Naive thymus-derived CD4-positive, alpha-beta T cell (primary cell): ENCODE measurements at places on chromosomes 3 and 15. TPM values are rescaled to one million over a fixed set of nuclear protein-coding genes. Genes with fewer than 3 reads are reported as not detected.

DNA sequence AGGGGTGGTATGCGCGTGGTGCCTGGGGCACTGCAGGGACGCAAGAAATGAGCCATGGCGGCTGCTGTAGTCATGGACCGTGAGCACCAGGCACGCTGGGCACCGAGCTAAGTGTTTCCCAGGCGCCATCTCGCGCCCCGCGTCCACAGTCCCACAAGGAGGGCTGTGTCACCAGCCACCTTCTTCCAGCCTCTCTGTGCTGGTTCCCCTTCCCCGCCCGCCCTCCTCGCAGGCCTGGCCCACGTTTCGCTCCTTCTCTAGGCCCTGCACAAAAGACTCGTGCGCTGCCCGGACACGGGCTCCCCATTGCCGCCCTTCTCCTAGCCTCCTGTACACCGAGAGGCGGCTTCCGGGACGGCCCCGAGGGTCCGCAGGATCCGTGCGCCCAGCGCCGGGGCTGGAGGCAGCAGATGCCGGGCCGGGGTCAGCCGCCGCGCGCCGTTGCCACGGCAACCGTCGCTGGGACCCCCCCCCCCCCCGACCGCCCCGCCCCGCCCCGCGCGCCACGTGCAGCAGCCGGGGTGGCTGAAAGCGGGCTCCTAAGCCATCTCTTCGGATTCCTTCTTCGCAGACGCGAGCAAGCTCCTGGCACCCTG lies 113.4 kb downstream of the SRGAP3 start:
- H3K27ac ChIP-seq: no peak overlapping the region
- H3K4me1 ChIP-seq: no peaks in the 10 kb centered on the region
- no peaks in the 10 kb centered on the region for H3K27me3 ChIP-seq
- no peak for DNase-seq
- no peak overlapping the region for H3K4me3 ChIP-seq

GRCh38 chr3:128362026-128362965 lies 104.4 kb downstream of the DNAJB8 start:
- H3K27me3 ChIP-seq: no peaks in the 10 kb centered on the region
- no peak overlapping the region for H3K4me3 ChIP-seq
- no peaks in the 10 kb centered on the region for H3K36me3 ChIP-seq
- no peak for DNase-seq

Gene COL7A1
- total RNA-seq: 1.1 and 3.4 TPM in 2 replicates

Gene SKIC8
- total RNA-seq: 43.6 TPM

DNA sequence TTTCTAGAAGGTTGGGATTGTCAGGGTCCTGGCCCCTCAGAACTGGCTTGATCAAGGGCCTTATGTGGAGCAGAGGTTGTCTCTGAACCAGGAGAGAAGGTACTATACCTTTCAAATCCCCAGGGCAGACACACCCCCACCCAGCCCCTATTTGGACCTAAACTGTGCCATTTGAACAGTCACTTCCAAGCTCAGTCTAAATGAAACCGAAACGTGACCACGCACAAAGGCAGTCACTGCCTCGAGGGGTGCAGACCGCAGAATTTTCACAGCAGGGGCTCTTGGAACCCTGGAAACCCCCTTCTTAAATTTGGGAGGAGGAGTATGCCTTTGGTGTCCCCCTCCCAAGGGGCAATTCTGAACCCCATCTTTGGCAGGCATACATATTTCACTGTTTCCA lies 53.7 kb downstream of the GRIP2 start:
- no peak overlapping the region for H3K4me3 ChIP-seq
- no peak overlapping the region for H3K27ac ChIP-seq
- H3K4me1 ChIP-seq: no peaks in the 10 kb centered on the region

- DNase-seq: peak; percentile 62
- no peak overlapping the region for H3K4me3 ChIP-seq
- no peaks in the 10 kb centered on the region for H3K36me3 ChIP-seq
- peaks cover 10% of the 10 kb centered on the region for H3K4me1 ChIP-seq
- peak overlapping the region; percentile 17 for H3K27ac ChIP-seq
These were observed 9.4 kb downstream of the MUC4 start for GRCh38 chr3:195802261-195802701.

DNA sequence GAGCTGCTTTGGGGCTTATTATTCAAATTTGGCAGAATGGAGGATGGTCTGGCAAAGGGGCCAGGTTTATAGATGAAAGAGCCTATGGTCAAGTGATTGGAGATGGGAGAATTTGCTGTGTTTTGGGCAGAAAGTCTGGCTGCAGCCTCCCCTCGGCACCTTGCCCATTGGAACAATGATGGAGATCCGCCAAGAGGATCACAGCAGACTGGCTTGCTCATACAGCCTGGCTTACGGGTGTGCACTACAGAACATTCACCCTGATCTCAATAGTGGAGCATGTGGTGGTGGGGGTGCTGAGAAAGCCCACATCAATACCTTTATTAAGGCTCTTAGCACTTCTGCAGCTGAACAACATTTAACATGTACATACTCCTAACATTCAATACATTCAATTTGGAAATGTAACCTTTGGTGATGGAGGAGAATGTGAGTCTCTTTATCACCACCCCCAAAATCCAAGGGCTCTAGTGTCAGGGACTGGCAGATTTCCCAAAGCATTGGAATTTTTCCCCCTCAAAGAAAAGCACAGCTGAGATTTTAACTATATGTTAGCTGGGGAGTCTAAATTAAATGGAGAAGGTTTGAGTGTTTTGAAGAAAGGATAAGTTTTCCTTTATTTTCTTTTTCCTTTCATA lies 118.4 kb upstream of the TMC3 start:
- no peaks in the 10 kb centered on the region for H3K36me3 ChIP-seq
- no peaks in the 10 kb centered on the region for H3K4me1 ChIP-seq
- H3K27me3 ChIP-seq: no peaks in the 10 kb centered on the region
- no peak overlapping the region for H3K27ac ChIP-seq
- DNase-seq: no peak

Gene MKRN2
- total RNA-seq: 32.9 TPM

GRCh38 chr3:38835939-38836338 lies 19.9 kb upstream of the SCN10A start:
- H3K4me1 ChIP-seq: no peaks in the 10 kb centered on the region
- no peak for DNase-seq

DNA sequence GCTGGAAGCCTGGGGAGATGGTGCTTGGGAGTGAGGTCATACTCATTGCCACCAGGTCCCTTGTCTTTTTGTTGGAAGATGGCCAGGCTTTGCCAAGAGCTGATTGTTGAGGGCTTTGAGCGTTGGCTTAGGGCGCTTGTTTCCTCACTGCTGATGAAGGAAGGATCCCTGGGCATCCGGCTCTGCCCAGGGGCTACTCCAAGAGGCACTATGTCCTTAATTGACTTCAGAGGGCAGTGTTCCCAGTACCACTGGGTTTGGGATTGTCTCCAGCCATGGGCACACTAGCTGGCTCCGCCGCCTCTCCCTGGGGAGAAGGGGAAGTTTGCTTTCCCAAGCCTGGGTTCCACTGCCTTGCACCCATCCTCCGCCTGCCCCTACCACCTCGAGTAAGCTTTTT lies 57.2 kb upstream of the RGMA start:
- H3K36me3 ChIP-seq: no peaks in the 10 kb centered on the region
- H3K27ac ChIP-seq: no peak overlapping the region

Gene POLQ
- total RNA-seq: 0.62 TPM

Gene SOX2
- not detected in 2 replicates for total RNA-seq

DNA sequence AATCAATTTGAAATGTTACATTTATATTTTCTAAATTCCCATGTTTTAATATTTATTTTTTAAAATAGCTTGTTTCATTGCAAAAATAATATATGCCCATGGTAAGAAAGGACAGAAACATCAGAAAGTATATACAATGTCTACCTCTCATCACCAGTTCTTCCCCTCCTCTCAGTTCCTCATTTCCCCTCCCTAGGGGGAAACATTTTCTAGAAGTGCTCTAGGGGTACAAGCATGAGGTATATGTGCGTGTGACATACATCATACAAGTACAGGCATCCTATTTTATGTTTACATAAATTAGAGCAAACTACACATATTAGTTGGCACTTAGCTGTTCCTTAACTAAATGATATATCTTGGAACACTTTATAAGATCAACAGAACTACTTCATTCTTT lies 189.3 kb upstream of the VEPH1 start:
- no peak for DNase-seq
- H3K27ac ChIP-seq: no peak overlapping the region
- no peaks in the 10 kb centered on the region for H3K4me1 ChIP-seq
- H3K27me3 ChIP-seq: no peaks in the 10 kb centered on the region
- H3K36me3 ChIP-seq: no peaks in the 10 kb centered on the region
- no peak overlapping the region for H3K4me3 ChIP-seq

Gene SMAD6
- total RNA-seq: 0.76 TPM

Gene GPR27
- 0.24 and 0.66 TPM in 2 replicates for total RNA-seq

- no peak for DNase-seq
- H3K4me1 ChIP-seq: peaks cover 4% of the 10 kb centered on the region
- H3K27ac ChIP-seq: no peak overlapping the region
- no peaks in the 10 kb centered on the region for H3K36me3 ChIP-seq
- no peak overlapping the region for H3K4me3 ChIP-seq
These were observed 8.5 kb downstream of the SLC25A36 start for GRCh38 chr3:140950144-140950543.

- no peak for DNase-seq
- peaks cover 58% of the 10 kb centered on the region for H3K4me1 ChIP-seq
- peaks cover 45% of the 10 kb centered on the region for H3K36me3 ChIP-seq
- no peaks in the 10 kb centered on the region for H3K27me3 ChIP-seq
- H3K27ac ChIP-seq: peak overlapping the region; percentile 5
These were observed 10.2 kb downstream of the TRA2B start for GRCh38 chr3:185927501-185928200.

- H3K4me1 ChIP-seq: peaks cover 6% of the 10 kb centered on the region
- no peak overlapping the region for H3K27ac ChIP-seq
- no peak overlapping the region for H3K4me3 ChIP-seq
- no peaks in the 10 kb centered on the region for H3K36me3 ChIP-seq
- DNase-seq: no peak
These were observed 6.6 kb downstream of the ACOX2 start for GRCh38 chr3:58530354-58530865.

DNA sequence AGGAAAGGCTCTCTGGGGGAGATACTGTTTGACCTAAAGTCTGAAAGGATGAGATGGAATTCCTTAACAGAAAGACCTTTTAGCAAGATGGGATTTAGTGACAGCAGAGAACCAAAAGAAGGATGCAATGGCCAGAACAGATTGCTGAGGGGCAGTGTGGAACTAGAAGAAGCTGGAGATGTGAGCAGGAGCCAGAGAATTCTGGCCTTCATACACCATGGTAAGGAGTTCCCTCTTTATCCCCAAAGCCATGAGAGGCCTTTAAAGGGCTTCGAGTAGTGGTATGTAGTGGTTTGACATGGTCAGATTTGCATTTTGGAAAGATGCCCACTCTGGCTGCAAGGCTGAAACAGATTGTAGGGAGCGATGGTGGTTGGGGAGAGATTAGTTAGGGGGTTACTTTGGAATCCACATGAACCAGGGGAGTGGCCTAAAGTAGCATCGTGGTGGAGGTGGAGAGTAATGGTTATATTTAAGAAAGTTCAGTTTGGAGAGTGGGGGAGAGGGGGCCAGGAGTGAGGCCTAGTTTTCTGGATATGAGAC lies 34.0 kb upstream of the NPHP3 start:
- H3K36me3 ChIP-seq: no peaks in the 10 kb centered on the region
- H3K4me1 ChIP-seq: no peaks in the 10 kb centered on the region
- no peak for DNase-seq
- no peaks in the 10 kb centered on the region for H3K27me3 ChIP-seq
- no peak overlapping the region for H3K27ac ChIP-seq

Gene SMCO1
- total RNA-seq: not detected

Gene GP5
- 10.8 TPM for total RNA-seq

DNA sequence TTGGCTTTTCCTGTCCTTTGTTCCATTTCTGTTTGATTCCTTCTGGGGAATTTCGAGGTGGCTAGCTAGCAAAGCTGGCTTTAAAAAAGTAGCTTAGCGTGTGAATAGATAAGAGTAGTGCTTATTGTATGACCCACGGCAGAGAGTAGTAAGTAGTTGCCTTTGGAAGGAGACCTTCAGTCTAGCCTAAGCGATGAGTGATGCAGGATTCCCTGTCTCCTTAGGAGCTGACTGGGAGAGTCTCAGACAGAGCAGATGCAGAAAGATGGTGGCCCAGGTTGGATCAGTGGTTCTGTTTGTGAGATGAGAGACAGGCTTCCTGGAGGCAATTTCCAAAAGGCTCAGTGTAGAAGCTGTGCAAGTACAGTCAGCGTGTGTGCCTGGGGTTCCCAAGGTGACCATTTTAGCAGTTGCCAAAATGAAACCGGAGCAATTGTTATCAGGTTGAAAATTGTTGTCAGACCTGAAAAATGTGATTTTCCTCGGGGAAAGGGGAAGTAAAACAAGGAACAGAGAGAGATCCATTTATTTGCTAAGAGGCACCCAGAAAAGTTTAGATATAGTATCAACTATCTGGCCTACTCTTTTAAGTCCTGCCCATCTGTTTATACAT lies 681 bp upstream of the IL5RA start:
- no peaks in the 10 kb centered on the region for H3K4me1 ChIP-seq
- H3K27ac ChIP-seq: no peak overlapping the region
- no peaks in the 10 kb centered on the region for H3K36me3 ChIP-seq
- H3K4me3 ChIP-seq: no peak overlapping the region

Gene CKMT1A
- not detected for total RNA-seq

DNA sequence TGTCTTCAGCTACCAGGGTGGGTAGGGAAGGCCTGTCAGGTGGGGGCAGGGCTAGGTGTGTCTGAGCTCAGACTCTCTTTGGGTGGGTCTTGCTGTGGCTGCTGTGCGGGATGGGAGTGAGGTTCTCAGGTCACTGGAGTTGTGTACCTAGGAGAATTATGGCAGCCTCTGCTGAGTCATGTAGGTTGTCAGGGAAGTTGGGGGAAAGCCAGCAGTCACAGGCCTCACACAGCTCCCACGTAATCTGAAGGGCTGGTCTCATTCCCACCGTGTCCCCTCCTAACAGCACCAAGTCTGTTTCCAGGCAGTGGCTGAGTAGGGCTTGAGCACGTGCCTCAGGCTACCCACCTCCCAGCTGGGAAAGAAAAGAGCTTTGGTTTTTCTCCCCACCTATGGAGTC lies 67.0 kb downstream of the CHCHD4 start:
- H3K27me3 ChIP-seq: no peaks in the 10 kb centered on the region
- H3K36me3 ChIP-seq: no peaks in the 10 kb centered on the region
- H3K4me1 ChIP-seq: no peaks in the 10 kb centered on the region
- H3K4me3 ChIP-seq: no peak overlapping the region
- no peak for DNase-seq

- no peak overlapping the region for H3K27ac ChIP-seq
- DNase-seq: no peak
- H3K4me3 ChIP-seq: no peak overlapping the region
These were observed 197.0 kb downstream of the LPP start for GRCh38 chr3:188350961-188351360.

DNA sequence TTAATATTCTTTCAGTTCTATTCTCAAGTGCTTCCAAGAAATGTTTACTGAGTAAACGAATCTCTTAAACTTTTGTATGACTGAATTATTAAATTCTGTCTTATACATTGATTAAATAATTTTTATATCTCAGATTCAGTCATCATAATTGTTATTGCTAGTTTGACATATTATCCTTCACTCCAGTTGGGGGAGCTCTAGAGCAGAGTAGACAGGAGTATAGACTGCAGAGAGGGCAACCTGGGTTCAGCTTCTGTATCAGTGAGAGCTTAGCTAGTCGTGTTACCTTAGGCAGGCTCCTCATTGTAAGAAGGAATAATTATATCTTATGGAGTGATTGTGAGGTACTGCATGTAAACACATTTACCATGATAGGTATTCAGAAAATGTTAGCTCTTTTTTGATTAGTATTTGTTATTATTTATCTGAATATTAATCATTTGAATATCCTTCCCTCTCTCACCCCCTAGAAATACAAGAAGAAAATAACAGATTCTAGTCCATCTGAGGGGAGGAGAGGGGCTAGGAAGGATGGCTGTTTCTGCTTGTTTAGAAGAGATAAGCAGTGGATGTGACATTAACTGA lies 31.0 kb upstream of the ZCWPW2 start:
- H3K36me3 ChIP-seq: no peaks in the 10 kb centered on the region
- no peaks in the 10 kb centered on the region for H3K4me1 ChIP-seq
- no peak overlapping the region for H3K4me3 ChIP-seq
- peak; percentile 7 for DNase-seq
- H3K27me3 ChIP-seq: no peaks in the 10 kb centered on the region

Gene NOX5
- total RNA-seq: not detected
